ENCODE measurements at places on chromosomes 2 and 18.

DNA sequence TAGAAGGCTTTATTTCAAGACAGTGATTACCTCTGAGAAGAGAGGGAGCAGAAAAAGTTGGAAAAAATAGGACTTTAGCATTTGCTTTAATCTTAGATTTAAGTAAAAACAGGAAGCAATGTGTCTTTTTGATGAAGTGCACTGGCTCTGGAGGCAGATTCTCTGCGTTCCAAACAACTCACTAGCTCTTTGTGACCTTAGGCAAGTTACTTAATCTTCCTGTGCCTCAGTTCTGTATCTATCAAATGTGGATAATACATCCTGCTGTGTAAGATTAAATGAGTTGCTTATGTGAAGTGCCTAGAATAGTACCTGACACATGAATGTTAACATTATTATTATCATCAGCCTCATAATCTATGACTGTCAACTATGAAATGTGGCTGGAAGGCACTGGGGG, 42.3 kb downstream of the RPRD1A start:
- DNase-seq, result no peak

DNA sequence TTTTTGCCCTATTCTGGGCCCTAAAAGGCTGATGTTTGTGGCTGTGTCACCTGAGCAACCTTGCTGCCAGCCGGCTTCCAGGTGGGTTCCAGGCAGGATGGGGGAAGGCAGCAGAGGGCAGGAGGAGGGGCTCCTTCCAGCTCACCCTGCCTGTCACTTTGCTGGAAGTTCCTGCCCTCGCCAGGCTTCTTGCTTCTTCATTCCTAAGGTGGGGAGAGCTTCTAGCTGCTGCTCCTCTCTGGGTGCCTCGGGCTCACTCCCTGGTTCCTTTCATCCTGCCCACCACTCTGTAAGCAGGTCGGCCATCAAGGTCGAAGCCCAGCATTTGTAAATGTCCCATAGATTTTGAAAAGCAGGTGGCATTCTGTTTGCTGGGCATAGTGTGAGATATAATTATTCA, 249.4 kb upstream of the HS6ST1 start:
- no peak for DNase-seq

DNA sequence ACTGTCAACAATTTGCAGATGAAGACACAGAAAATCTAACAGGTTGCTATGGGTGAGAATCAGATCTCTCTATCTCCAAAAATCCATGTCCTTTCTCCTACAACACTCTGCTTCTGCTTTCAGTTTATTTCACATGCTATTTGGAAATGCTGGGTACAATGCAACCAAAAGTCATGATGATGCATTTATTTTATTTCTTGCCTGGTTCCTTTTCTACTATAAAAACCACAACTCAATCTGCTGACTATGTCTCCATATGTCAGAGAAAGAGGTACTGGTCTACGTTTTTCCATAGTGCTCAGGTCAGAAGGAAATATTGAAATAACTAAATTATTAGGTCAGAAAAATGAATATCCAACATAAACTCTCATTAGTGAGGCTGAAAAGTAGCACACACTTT, 20.5 kb downstream of the RAD51AP2 start:
- DNase-seq, result no peak

GRCh38 chr2:67281101-67281500, 116.0 kb upstream of the ETAA1 start:
- DNase-seq, result no peak

DNA sequence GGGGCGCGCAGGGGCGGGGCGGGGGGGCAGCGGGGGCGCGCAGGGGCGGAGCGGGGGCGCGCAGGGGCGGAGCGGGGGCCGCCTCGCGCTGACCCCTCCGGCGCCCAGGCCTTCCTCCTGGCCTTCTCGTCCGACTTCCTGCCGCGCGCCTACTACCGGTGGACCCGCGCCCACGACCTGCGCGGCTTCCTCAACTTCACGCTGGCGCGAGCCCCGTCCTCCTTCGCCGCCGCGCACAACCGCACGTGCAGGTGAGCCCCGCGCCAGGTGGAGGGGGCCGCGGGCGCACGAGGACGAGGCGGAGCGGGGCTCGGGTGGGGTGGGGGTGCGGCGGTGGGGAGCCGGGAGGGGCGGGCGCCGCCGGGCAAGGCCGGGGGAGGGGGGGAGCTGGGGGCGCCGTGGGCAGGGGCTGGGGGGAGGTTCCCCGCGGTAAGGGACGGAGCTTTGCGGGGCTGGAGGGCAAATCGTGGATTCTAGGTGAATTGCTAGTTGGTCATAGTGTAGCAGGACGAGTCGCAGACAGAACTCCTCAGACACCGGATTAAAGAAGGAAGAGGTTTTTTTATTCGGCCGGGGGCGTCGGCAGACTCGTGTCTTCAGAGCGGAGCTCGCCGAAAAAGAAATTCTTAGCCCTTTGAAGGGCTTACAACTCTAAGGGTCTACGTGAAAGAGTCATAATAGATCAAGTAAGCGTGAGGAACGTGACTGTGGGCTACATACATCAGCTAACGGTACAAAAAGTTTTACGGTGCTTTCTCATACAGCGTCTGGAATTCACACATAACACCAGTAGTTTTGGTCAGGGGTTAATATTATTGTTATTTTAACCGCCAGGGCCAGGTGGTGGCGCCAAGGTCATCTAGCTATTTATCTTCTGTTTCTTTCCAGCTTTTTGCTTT, 29.9 kb downstream of the ANO7 start:
- DNase-seq, result no peak

DNA sequence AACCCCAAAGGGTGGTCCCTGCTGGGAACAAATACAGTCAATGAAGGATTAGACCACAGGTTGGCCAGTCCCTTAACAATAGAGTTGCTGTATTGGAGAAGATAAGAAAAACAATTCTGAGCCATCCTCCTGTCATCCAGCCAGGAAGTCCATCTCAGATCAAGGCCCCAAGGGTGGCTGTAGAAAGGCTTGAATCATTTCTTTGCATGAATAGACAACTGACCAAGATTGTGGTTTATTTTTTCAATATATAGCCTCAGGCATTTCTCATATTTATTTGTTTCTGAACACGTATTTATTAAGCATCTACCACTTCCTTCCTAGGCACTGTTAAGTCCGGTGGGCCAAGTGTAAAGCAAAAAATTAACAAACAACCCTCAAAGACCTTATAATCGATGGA, 274.4 kb upstream of the SLC14A2 start:
- DNase-seq, result no peak

DNA sequence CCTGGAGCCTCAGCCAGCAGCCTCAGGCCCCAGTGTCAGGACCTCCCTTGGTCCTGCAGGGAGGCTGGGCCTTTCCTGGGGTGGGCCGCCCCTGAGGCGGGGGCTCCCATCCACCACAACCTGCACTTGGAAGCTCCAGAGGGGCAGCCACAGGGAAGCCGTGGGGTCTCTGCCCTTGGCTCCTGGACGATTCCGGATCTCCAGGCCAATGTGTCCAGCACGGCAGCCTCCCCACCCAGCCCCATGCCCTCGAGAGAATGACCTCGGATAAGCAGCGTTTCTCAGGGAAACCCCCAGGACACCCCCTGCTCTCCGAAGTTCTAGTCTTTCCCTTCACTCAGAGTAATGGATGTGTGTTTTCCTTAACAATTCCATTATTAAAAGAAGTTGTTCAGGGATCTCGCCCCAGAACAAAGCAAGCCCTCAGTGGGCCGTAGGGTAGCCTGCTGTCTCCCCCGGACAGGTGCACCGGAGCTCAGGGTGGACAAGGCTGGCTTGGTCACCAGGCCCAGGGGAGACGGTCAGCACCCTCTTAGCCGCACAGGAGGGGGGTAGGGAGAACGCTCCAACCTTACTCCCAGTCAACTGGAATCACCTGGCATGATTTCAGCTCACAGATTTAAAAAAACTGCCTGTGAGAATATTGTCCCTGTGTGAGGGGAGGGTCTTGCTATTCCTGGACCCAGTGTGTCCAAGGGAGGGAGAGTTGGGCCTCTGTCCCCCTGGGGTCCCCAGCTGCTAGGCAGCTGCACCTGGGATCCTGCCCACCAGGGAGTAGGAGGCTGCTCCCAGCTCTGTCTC, 72.2 kb upstream of the OTOS start:
- no peak for DNase-seq

- no peak for DNase-seq
These were observed 417.9 kb downstream of the TGIF1 start for GRCh38 chr18:3867864-3868311.

DNA sequence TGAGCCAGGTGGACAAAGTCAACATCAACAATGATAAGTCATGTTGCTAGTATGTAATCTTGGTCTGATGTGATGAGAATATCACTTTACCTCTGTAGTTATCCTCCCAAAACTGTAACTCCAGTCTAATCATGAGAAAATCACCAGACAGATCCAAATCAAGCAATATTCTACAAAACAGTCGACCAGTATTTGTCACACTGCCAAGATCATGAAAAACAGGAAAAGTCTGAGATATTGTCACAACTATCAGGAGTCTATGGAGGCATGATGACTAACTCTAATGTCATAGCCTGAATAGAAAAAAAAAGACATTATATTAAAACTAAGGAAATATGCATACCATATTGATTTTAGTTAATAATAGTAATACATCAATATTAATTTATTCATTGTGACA, 1883.3 kb upstream of the CELF4 start:
- DNase-seq, result no peak

- peak; percentile 93 for DNase-seq
These were observed 13.7 kb downstream of the HS6ST1 start for GRCh38 chr2:128304715-128305554.

- no peak for DNase-seq
These were observed 101.9 kb upstream of the TFPI start for GRCh38 chr2:187656123-187656522.

- no peak for DNase-seq
These were observed 9.7 kb upstream of the MTHFD2 start for GRCh38 chr2:74188696-74189095.

GRCh38 chr2:235493775-235494715, at the start of gene AGAP1:
AGAP1 (plus strand) TSS chr2:235494043.
- DNase-seq, result peak; percentile 61

- DNase-seq, result no peak
These were observed 110.3 kb downstream of the CMPK2 start for GRCh38 chr2:6755456-6755855.

- DNase-seq, result no peak
These were observed 518.8 kb upstream of the MEX3C start for GRCh38 chr18:51716277-51716676.

GRCh38 chr2:152372438-152372984, 37.5 kb downstream of the FMNL2 start:
- DNase-seq, result no peak

GRCh38 chr18:36381075-36381474, 83.6 kb downstream of the FHOD3 start:
- DNase-seq, result peak; percentile 23

- no peak for DNase-seq
These were observed 48.4 kb downstream of the UNC50 start for GRCh38 chr2:98656800-98657199.

- no peak for DNase-seq
These were observed 101.2 kb upstream of the SEC11C start for GRCh38 chr18:59038295-59039039.

DNA sequence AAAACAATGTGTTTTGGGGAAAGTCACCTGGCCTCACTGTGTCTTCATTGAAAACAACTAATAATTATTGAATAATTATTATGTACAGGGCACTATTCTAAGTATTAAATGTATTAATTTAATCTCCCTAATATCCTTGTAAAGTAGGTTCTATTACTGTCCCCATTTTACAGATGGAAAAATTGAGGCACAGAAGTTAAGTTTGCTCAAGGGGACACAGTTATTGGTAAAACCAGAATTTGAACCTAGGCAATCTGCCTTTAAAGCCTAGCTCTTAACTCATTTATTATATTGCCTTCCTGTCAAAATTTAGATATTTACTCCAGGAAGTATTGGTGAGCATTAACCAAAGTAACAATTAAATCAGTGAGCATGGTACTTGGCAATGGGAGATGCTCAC, 84.6 kb downstream of the PMS1 start:
- no peak for DNase-seq

GRCh38 chr2:100151310-100151709, 8.9 kb upstream of the AFF3 start:
- no peak for DNase-seq

- DNase-seq, result peak; percentile 81
These were observed 19.5 kb downstream of the MYO1B start for GRCh38 chr2:191264647-191265081.

- no peak for DNase-seq
These were observed 9.3 kb downstream of the PTH2R start for GRCh38 chr2:208415897-208416296.

GRCh38 chr18:49548229-49548636, 13.6 kb upstream of the LIPG start:
- peak; percentile 64 for DNase-seq

DNA sequence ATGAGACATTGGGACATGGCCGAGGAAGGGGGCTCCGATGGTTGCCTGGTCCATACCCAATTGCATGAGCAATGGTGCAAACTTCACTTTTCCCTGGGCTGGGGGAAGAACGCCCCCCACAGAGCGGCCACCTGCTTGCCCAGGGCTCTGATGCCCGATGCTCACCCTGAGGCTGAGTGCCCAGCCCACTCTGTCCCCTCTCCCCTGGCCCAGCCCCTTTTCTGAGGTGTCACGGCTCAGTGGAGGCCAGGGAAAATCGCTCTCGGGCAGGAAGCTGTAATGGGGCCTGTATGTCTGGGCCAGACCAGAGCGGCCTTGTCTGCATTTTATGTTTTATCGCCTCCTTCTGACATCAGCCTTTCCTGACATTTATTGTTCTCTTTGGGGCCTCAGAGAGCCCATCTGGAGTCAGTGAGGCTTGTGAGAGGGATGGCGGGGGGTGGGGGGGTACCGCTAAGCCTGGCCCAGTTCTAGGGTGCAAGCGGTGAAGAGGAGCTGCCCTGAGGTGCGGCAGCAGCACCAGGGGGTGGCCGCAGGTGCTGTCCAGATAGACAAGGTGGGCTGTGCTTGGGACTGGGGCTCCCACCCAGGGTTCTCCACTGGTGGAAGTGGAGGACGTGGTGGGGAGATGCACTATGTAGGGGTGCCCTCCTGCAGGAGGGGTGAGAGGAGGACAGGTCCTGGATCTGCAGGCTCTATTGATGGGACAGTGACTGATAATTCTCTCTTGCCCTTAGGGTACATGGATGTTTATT, 46.2 kb downstream of the INHBB start:
- DNase-seq, result no peak

DNA sequence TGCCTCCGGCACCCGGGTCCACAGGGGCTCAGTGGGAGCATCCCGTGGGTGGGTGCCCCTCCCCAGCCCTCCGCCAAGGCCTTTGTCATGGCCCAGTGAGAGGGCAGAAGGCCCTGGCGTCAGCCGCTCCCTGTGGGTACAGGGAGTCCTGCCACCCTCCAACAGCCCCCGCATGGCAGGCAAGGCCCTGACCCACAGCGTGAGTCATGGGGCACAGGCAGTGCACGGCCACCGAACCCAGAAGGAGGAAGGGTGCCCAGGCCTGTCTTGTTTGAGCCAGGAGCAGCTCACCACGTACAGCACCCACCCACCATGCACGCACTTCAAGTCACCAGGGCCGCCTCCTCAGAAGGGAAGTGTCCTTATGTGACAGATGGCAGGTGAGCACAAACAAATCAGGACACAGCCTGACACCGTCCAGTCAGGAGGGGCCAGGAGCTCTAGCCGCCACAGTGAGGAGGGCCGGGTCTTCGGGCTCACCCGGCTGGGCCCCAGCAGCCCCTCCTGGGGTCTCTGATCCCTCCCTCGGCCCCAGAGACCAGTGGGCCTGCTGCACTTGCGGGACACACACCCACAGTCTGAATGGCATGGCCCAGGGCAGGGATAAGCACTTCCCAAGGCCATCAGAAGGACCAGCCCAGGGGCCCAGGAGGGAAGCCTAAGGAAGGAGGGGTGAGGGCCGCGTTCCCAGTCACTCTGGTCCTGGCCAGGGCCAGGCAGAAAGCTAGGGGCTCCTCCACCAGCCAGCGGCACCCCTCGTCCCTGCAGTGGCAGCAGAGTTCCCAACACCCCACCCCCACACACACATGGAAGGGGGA, 25.8 kb downstream of the BIN1 start:
- DNase-seq, result no peak

- no peak for DNase-seq
These were observed 165.7 kb upstream of the RAB12 start for GRCh38 chr18:8443505-8443904.
